OCI-LY7 (cell line): ENCODE measurements at places on chromosomes 5 and 9.
A peak's percentile ranks its signal among the peaks of the same experiment; 100 is the strongest.

- no peak for DNase-seq
Measured at GRCh38 chr9:13069498-13069897, 210.0 kb downstream of the MPDZ start.

- no peak for DNase-seq
Measured at GRCh38 chr5:8138884-8139283, 269.9 kb downstream of the MTRR start.

- no peak for DNase-seq
Measured at GRCh38 chr9:74556685-74557084, 59.5 kb downstream of the RORB start.

DNA sequence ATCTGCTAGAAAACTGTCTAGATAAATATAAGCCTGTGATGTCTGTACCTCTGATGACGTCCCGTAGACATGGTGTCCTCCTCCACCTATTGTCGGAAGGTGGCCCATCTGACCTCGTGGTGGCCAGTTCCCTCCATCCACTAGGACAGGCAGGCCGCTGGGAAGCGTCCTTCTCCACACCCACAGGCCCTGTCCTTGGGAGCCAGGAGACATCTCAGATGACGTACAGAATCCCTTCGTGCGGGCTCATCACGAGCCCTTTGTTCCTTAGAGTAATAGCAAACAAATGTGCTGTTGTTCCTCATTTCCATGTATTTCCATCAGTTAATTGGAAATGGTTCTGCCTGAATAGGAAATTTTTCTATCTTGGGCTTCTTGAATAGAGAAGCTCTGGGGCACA, 38.3 kb upstream of the TENT4A start:
- no peak for DNase-seq

- no peak for DNase-seq
Measured at GRCh38 chr9:109989296-109989695, 209.3 kb downstream of the PALM2AKAP2 start.

GRCh38 chr5:73303148-73304079, 130.4 kb downstream of the TMEM174 start:
- no peak for DNase-seq

DNA sequence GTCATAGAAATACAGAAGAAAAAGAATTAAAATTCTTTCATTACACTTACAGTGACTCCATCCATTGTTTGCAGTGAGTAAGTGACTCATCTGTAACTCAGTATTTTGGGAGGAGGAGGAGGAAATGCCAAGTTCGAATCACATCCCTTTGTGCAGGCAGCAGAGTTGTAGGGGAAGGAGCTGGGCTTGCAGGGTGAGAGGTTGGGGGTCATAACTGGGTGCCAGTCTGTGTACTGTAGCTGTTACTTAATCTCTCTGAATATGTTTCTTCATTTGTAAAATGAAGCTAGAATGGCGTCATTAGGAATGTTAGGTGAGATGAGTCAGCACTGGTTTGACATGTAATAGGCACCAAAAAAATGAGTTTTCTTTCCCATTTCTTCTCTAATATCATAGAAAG, 235.7 kb upstream of the ADAMTSL1 start:
- DNase-seq = no peak

DNA sequence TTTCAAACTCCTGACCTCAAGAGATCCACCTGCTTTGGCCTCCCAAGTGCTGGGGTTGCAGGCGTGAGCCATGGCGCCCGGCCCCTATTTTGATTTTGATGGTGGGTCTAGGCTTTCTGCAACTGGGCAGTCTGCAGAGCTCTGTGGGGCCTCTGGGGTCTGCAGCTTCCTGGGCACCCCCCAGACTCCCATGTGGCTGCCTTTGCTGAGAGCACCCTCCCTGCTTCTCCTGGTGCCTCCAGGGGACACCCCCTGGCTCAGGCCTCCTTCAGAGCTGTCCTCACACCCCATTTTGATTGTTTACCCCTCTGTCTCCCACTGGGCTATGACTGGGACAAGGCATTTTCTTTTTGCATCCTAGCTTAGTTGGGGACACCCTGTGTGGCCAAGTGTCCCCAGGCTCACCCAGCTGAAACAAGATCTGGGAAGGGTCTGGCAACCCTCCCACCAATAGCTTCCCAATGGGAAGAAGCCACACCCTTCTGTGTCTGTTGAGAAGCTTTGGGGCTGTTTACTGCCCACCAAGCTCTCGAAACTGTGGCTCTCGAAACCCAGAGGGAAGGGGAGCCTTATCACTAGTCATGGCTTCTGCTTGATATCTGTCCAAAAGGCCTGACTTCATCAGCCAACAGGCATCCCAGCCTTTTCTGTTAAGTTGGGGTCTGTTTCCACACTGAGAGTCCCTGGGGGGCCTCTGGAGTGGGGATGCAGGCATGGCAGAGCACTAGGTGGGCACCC, 204.4 kb upstream of the IER5L start:
- DNase-seq = no peak

DNA sequence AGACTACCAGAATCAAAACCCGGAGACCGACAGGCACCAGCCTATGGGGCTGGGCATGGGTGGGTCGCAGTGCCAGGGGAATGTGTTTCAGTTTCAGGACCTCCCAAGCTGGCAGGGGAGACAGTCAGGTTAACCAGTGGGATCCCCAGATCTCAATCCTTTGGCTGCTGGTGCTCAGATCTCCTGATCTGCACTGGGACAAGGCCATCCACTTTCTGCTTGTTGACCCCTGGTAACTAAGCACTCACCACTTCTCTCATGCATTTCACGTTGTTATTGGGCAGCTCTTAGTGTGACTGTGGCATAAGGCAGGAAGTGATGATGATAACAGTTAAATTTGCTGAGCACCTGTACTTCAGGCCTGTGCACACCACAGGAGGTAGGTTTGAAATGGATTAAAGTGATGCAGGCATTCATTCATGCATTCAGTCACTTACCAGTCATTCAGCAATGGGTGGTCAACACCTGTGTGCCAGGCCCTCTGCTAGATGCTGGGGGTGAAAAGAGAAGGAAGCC, 42.1 kb upstream of the STXBP1 start:
- DNase-seq = peak; percentile 67

GRCh38 chr9:132244582-132245455, 83.0 kb downstream of the NTNG2 start:
- DNase-seq = no peak

DNA sequence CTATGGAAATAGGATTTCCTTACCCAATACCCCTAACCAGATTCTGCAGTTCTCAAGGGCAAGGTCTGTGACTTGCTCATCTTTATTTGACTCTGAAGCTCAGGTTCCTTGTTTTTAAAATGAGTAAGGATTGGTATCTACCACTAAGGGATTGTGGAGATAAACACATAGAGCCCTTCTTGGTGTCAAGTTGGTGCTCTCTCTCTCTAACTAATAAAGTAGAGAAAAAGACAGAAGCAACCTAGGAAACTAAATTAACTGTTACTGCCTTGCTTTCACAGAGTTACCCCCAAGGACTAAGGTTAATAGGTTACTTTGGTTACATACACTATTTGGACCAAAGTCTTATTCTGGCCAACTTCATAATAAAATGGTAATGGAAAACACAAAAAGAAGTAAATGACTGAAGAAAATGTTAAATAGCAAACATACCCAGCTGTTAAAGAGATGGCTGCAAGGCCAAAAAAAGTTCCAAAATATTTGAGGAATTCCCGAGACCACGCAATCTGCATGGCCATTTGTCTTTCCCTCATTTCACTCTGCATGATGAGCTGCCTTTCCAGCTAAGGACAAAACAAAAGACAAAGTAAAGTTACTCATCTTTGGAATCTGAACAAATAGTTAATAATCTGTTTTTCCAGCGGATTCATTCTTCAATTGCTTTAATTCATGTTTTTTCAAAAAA, 21.8 kb upstream of the RLN1 start:
- no peak for DNase-seq

GRCh38 chr5:61299261-61299681, 32.8 kb upstream of the ZSWIM6 start:
- DNase-seq = no peak

GRCh38 chr9:108196332-108197007, 659.3 kb downstream of the ACTL7B start:
- DNase-seq = no peak

DNA sequence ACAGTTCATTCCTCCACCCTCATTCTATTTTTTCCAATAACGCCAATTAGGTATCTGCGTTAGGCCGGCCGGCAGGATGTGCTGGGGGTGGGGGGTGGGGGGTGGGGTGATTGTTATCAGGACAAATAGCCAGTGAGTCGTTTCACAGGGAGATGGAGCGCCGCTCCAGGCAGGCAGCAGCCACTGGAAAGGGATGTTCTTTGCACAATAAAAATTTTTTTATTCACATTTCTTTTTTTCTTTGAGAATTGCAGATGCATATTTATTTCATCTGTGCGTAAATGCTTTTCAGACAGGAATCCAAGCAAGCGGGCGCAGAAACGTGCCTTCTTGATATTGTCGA, 4.1 kb downstream of the LMX1B start:
- DNase-seq = no peak

DNA sequence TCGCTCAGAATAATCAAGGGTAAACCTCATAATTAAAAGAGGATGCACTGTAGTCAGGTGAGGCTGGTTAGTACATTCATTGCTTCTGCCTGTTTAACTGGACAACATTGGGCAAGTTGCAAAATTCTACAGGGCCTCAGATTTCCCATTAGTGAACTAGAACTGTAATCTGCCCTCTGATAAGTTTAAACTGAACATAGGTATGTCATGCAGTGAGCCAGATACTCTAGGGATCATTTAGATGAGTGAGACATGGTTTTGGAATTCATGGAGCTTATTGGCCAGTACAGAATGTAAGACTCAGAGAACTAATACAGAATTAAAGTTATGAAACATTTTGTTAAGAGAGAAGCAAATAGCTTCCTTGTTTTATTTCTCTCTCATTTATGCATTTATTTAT, 35.9 kb downstream of the RNF44 start:
- no peak for DNase-seq

DNA sequence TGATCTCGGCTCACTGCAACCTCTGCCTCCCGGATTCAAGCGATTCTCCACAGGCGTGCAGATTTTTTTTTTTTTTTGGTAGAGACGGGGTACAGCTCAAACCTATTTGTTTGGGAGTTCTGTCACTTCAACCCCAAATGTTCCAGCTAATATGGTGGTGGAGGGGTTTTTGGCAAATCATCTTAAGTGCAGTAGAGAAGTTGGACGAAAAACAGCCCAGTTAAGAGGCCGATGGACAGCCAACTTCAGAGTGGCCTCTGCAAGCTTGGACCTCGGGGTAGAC, 756 bp upstream of the PRR7 start:
- DNase-seq = no peak

DNA sequence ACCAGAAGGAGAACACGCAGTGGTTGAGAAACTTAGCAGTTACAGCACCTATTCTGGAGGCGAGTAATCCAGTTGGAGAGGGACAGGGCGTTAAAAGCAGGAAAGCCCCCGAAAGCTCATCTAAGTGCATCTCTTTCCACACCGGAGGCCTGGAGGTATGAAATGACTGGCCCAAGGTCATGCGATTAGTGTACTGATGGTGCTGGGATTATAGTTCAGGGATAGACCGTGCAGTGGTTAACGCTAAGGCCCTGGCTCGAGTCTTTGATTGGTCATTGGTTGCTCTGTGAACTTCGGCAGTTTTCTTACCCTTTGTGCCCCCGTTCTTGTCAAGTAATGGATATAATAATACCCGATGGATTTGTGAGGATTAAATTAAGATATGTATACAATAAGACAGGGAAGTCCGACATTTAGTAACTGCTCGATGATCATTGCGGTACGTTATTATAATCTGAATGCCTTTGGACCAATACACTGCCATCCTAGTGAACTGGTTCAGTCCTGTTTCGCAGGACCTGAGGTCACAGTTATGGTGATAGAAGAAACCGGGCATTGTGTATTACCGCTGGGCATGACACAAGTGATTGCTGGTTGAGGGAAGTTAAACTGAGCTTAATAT, 960 bp downstream of the CANX start:
- DNase-seq = peak; percentile 46

DNA sequence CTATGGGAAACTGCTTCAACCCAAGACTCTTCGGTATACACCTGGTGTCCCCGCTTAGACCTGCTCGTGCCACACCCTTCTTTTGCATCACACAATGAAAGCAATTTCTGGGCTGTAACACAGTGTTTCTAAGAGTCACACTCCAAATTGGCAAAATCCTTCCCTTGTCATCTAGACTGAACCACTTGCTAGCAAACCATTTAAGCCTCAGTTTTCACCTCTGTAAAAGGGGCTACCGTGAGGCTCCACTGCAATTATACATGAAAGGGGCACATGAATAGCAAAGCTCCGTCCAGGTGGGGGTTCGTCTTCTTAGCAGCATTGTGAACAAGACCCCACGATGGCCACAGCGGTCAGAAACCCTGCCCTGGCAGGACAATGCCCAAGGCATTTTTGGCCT, 166.8 kb downstream of the PAX5 start:
- DNase-seq = no peak

GRCh38 chr5:73450137-73450536, 1.6 kb upstream of the FOXD1 start:
- no peak for DNase-seq

GRCh38 chr9:113989017-113989713, 88.9 kb downstream of the AMBP start:
- DNase-seq = no peak

DNA sequence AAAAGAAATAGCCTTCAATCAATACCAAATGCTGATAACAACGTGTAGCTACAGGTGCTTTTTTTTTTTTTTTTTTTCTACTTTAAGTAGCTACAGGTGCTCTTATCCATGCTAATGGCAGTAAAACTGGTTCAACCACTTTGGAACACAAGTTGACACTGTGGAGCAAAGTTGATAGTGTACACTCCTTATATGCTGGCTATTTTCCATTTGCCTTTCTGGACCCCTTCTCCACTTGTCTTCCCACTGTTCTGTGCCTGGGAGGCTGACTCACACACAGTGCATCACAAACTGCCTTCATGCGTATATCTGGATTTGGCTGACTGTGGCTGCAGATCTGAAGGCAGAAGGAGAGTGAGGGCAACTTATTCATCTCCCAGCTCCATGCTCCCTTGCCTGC, 247.9 kb downstream of the MSX2 start:
- no peak for DNase-seq

DNA sequence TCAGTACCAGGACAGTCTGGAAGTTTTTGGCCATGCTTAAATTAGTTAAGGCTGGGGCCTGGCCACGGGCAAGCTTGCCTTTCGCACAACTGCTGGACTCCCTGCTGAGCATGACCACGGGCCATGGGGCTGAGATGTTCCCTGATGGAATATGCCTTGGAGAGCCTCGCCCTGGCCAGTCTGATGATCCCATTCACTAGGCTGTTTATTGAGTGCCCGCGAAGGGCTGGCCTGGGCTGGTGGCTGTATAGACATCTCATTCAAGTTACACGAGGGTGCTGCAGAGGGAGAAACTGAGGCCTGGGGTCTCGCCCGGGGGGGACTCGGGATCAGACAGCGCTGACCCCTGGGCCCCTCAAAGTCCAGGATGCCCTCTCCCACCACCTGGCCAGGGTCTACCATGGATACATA, 7.8 kb upstream of the RXRA start:
- DNase-seq = no peak

- DNase-seq = no peak
Measured at GRCh38 chr5:151138114-151138513, 19.5 kb downstream of the ANXA6 start.

DNA sequence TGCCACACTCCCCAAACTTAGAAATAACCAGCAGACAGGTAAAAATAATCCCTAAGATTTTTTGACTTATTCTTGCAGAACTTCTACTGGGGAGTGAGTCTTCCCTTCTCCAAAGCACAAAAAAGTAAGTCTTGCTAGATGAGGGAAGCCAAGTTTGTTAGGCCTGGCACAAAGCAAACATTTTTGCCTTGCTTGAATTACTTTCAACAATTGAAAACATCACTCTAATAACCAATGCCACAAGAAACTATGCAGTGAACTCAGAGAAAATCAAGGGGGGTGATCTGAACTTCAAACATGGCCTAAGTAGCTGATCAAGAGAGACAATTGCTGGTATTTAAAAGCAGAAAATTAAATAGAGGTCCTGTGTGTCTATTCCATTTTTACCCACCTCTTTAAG, 123.6 kb upstream of the SLC1A3 start:
- no peak for DNase-seq
